ENCODE measurements at places on chromosomes 2 and 18. TPM values are rescaled to one million over a fixed set of nuclear protein-coding genes. Genes with fewer than 3 reads are reported as not detected.

SPP2 gene
- 0.37 TPM for total RNA-seq

MYO3B gene
- 2.6 TPM for total RNA-seq

DNA sequence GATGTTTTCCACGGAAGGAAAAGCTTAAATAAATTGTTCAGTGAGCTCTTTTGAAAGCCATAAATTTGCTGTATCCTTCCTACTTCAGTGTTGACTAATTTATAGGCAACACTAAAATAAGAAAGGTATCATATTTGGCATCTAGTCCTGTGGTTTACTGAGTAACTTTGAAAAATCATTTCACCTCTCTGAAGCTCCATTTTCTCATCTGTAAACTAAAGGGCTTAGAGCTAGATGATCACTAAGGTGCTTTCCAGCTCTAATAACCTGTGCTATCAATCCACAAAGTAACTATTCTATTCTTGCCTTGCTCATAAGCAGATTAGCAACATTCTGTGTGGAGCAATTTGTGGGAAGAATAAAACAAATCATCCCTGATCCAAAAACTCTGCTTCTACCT, 3.6 kb upstream of the MYOM1 start:
- DNase-seq, result no peak
- no peak overlapping the region for H3K27ac ChIP-seq
- no peaks in the 10 kb centered on the region for H3K36me3 ChIP-seq
- H3K27me3 ChIP-seq, result no peaks in the 10 kb centered on the region

- H3K4me3 ChIP-seq, result no peak overlapping the region
- DNase-seq, result no peak
- H3K27me3 ChIP-seq, result no peaks in the 10 kb centered on the region
- H3K36me3 ChIP-seq, result no peaks in the 10 kb centered on the region
- H3K27ac ChIP-seq, result no peak overlapping the region
Measured at GRCh38 chr18:70994116-70994515, 705.3 kb downstream of the SOCS6 start.

ZNF396 gene
- total RNA-seq, result 0.45 TPM

NYAP2 gene
- not detected for total RNA-seq

GRCh38 chr2:221943076-221943810, 355.6 kb downstream of the PAX3 start:
- H3K4me3 ChIP-seq, result no peak overlapping the region
- no peaks in the 10 kb centered on the region for H3K4me1 ChIP-seq
- no peaks in the 10 kb centered on the region for H3K27me3 ChIP-seq
- H3K27ac ChIP-seq, result no peak overlapping the region
- H3K36me3 ChIP-seq, result no peaks in the 10 kb centered on the region

CNGA3 gene
- total RNA-seq, result not detected

- H3K4me3 ChIP-seq, result no peak overlapping the region
- DNase-seq, result no peak
- H3K36me3 ChIP-seq, result no peaks in the 10 kb centered on the region
Measured at GRCh38 chr18:1906421-1906820, 664.9 kb downstream of the METTL4 start.

- H3K4me1 ChIP-seq, result no peaks in the 10 kb centered on the region
- no peak overlapping the region for H3K4me3 ChIP-seq
Measured at GRCh38 chr2:39383146-39383545, 53.9 kb downstream of the MAP4K3 start.

DNA sequence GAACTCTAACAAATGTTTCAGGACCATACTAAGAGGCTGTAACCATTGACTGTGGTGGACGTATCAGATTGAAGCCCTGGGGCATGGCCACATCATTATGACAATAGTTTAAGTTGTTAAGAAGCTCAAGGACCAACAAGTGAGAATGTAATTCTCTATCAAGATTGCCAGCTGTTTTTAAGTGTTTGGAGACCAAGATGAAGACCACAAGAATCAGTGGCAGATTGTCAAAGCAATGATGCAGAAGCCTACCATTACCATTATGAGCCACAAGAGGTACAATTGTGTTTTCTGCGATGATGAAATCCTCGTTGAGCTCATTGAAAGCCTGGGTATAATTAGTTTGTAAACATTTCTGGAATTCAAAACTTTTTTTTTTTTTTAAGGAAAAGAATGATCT, 261.1 kb upstream of the ZEB2 start:
- no peak overlapping the region for H3K4me3 ChIP-seq
- H3K36me3 ChIP-seq, result no peaks in the 10 kb centered on the region
- H3K4me1 ChIP-seq, result no peaks in the 10 kb centered on the region
- no peak overlapping the region for H3K27ac ChIP-seq
- peaks cover 3% of the 10 kb centered on the region for H3K27me3 ChIP-seq

GRCh38 chr2:209593930-209594329, 170.1 kb downstream of the MAP2 start:
- H3K4me1 ChIP-seq, result no peaks in the 10 kb centered on the region
- DNase-seq, result no peak
- no peak overlapping the region for H3K27ac ChIP-seq
- no peaks in the 10 kb centered on the region for H3K36me3 ChIP-seq

- no peaks in the 10 kb centered on the region for H3K4me1 ChIP-seq
- no peaks in the 10 kb centered on the region for H3K36me3 ChIP-seq
- no peak overlapping the region for H3K4me3 ChIP-seq
- no peaks in the 10 kb centered on the region for H3K27me3 ChIP-seq
- DNase-seq, result no peak
- H3K27ac ChIP-seq, result no peak overlapping the region
Measured at GRCh38 chr2:235946590-235946989, 221.6 kb downstream of the GBX2 start.

TRIM43 gene
- total RNA-seq, result not detected

MARCHF7 gene
- 68.7 TPM for total RNA-seq

- no peak overlapping the region for H3K27ac ChIP-seq
- DNase-seq, result no peak
- no peaks in the 10 kb centered on the region for H3K27me3 ChIP-seq
- no peaks in the 10 kb centered on the region for H3K4me1 ChIP-seq
Measured at GRCh38 chr18:63586431-63586830, 712 bp upstream of the SERPINB13 start.

GRCh38 chr2:204533629-204534370, 11.5 kb upstream of the PARD3B start:
- H3K27ac ChIP-seq, result no peak overlapping the region
- H3K4me3 ChIP-seq, result no peak overlapping the region
- no peaks in the 10 kb centered on the region for H3K4me1 ChIP-seq
- no peaks in the 10 kb centered on the region for H3K36me3 ChIP-seq

ABHD1 gene
- 0.29 TPM for total RNA-seq

MEP1B gene
- total RNA-seq, result not detected

- peaks cover 3% of the 10 kb centered on the region for H3K36me3 ChIP-seq
- no peak for DNase-seq
- H3K27ac ChIP-seq, result no peak overlapping the region
- no peaks in the 10 kb centered on the region for H3K4me1 ChIP-seq
Measured at GRCh38 chr2:238022594-238023157, 38.1 kb upstream of the SCLY start.

PASK gene
- 54.9 TPM for total RNA-seq

- H3K36me3 ChIP-seq, result no peaks in the 10 kb centered on the region
- H3K4me3 ChIP-seq, result no peak overlapping the region
- no peak overlapping the region for H3K27ac ChIP-seq
- peaks cover 4% of the 10 kb centered on the region for H3K4me1 ChIP-seq
Measured at GRCh38 chr2:232537499-232537898, 2.0 kb upstream of the CHRNG start.

GRCh38 chr2:117956036-117956796, 57.7 kb downstream of the CCDC93 start:
- no peak overlapping the region for H3K4me3 ChIP-seq
- DNase-seq, result no peak
- no peak overlapping the region for H3K27ac ChIP-seq
- no peaks in the 10 kb centered on the region for H3K4me1 ChIP-seq
- H3K27me3 ChIP-seq, result no peaks in the 10 kb centered on the region

GRCh38 chr2:207072571-207072970, 93.2 kb downstream of the KLF7 start:
- no peak for DNase-seq
- H3K4me1 ChIP-seq, result peaks cover 23% of the 10 kb centered on the region
- no peaks in the 10 kb centered on the region for H3K27me3 ChIP-seq
- no peak overlapping the region for H3K4me3 ChIP-seq

DNA sequence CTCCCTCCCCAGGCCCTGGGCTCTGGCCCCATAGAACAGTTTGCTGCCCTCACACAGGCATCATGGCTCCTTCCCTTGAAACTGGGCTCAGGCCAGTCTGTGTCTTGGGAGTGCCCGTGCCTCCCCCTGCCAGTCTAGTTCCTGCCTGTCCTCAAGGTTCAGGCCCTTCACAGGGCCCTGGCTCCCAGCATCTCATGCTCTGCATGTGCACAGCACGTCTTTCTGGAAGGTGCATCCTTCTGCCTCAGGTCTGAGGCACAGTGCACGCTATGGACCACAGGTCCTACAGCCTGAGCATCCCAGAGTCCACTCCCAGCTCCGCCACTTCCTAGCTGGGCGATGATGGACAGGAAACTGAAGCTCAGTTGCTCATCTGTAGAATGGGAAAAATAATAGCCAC, 35.6 kb upstream of the FOSL2 start:
- H3K27me3 ChIP-seq, result no peaks in the 10 kb centered on the region
- DNase-seq, result no peak
- H3K4me1 ChIP-seq, result peaks cover 11% of the 10 kb centered on the region
- no peak overlapping the region for H3K27ac ChIP-seq
- H3K36me3 ChIP-seq, result no peaks in the 10 kb centered on the region

DNA sequence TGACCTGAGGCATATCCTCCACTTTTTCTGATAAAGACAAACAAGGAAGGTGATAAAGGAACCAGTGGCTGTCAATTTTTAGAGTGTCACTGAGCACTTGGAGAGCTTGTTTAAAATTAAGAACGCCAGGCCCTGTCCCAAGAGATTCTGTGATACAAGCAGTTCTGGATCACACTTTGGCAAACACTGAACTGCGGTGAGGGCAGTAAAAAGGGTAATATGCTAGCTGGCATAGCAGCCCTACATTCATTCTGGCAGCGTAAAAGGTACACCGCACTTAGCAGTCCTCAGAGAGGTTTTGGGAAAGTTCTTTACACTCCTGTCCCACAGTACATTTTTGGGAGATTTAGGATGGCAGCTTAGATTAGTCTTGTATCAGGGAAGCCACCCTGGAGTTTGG, 101.3 kb upstream of the CCDC150 start:
- H3K36me3 ChIP-seq, result no peaks in the 10 kb centered on the region
- H3K27me3 ChIP-seq, result no peaks in the 10 kb centered on the region
- no peak overlapping the region for H3K27ac ChIP-seq
- no peak for DNase-seq
- no peak overlapping the region for H3K4me3 ChIP-seq
- H3K4me1 ChIP-seq, result 0 out of 2 replicates have a peak, but pooled peaks cover 3% of the 10 kb centered on the region

MYO7B gene
- 4.8 TPM for total RNA-seq

- H3K27me3 ChIP-seq, result no peaks in the 10 kb centered on the region
- no peak overlapping the region for H3K4me3 ChIP-seq
- DNase-seq, result no peak
- H3K36me3 ChIP-seq, result no peaks in the 10 kb centered on the region
- H3K4me1 ChIP-seq, result no peaks in the 10 kb centered on the region
- H3K27ac ChIP-seq, result no peak overlapping the region
Measured at GRCh38 chr2:103880081-103880834, 973.7 kb upstream of the POU3F3 start.

GRCh38 chr2:14626873-14627272, 5.6 kb upstream of the LRATD1 start:
- H3K27me3 ChIP-seq, result no peaks in the 10 kb centered on the region
- no peak for DNase-seq
- no peaks in the 10 kb centered on the region for H3K36me3 ChIP-seq
- H3K27ac ChIP-seq, result no peak overlapping the region
- no peak overlapping the region for H3K4me3 ChIP-seq

- no peak for DNase-seq
- no peaks in the 10 kb centered on the region for H3K36me3 ChIP-seq
- no peak overlapping the region for H3K27ac ChIP-seq
- H3K4me1 ChIP-seq, result no peaks in the 10 kb centered on the region
Measured at GRCh38 chr2:29719639-29720038, 201.7 kb downstream of the ALK start.

UGT1A4 gene
- total RNA-seq, result 0.21 TPM

- no peak overlapping the region for H3K4me3 ChIP-seq
- H3K4me1 ChIP-seq, result no peaks in the 10 kb centered on the region
Measured at GRCh38 chr2:222548992-222549391, 106.9 kb downstream of the FARSB start.

KCNG2 gene
- not detected for total RNA-seq

GRCh38 chr18:22253156-22253555, 83.8 kb downstream of the GATA6 start:
- H3K27me3 ChIP-seq, result no peaks in the 10 kb centered on the region
- DNase-seq, result no peak
- no peak overlapping the region for H3K4me3 ChIP-seq
- H3K27ac ChIP-seq, result no peak overlapping the region
- no peaks in the 10 kb centered on the region for H3K4me1 ChIP-seq

PROM2 gene
- total RNA-seq, result not detected

GRCh38 chr2:8480915-8481314, 200.9 kb upstream of the ID2 start:
- no peak for DNase-seq
- H3K36me3 ChIP-seq, result no peaks in the 10 kb centered on the region
- H3K4me3 ChIP-seq, result no peak overlapping the region
- no peaks in the 10 kb centered on the region for H3K27me3 ChIP-seq

ABCG5 gene
- not detected for total RNA-seq
